ENCODE measurements at places on chromosomes 2 and 18.

- no peak for DNase-seq
These were observed 31.1 kb downstream of the ACSL3 start for GRCh38 chr2:222891890-222892289.

DNA sequence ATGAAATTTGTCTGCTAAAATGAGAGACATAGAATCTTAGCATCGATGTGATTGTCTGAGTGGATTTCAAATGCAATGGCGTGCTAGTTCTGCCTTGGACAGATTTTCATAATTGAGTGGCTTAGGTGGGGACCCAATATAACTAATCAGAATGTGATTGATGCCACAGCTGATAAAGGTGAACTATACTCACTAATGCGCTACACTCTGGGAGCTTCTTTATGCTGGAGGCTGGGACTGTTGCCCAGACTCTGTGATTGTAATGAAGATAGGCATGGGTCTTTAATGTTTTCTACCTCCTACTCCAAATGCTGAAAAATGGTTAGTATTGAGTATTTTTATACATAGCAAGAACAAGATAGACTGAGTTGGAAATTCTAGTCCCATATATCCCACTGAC is 339.5 kb upstream of the SLC39A10 start:
- no peak for DNase-seq

GRCh38 chr2:70709275-70710037 is 58.5 kb downstream of the ADD2 start:
- no peak for DNase-seq

- no peak for DNase-seq
These were observed 79.2 kb upstream of the IL1R2 start for GRCh38 chr2:101912545-101912944.

GRCh38 chr2:201580486-201580885 is 62.8 kb downstream of the TMEM237 start:
- no peak for DNase-seq

DNA sequence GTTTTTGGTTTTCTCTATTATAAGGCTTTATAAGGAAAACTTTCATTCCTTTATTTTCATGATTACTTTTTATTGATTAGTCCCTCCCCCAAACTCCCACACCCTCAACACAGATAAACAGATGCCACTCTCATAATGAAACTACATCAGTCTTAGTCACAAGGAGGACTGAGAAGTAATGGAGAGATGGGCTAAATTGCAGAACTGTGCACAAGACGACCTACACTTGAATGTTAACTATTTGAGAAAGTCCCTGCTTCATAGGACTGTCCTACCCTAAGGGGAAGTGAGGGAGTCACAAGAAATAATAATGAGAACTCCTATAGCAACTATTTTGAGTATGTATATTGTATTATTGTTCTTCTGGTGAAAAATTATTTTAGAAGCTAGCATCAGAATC is 360.8 kb downstream of the RBM43 start:
- DNase-seq: no peak

- no peak for DNase-seq
These were observed 39.1 kb upstream of the CWC22 start for GRCh38 chr2:180046202-180046601.

DNA sequence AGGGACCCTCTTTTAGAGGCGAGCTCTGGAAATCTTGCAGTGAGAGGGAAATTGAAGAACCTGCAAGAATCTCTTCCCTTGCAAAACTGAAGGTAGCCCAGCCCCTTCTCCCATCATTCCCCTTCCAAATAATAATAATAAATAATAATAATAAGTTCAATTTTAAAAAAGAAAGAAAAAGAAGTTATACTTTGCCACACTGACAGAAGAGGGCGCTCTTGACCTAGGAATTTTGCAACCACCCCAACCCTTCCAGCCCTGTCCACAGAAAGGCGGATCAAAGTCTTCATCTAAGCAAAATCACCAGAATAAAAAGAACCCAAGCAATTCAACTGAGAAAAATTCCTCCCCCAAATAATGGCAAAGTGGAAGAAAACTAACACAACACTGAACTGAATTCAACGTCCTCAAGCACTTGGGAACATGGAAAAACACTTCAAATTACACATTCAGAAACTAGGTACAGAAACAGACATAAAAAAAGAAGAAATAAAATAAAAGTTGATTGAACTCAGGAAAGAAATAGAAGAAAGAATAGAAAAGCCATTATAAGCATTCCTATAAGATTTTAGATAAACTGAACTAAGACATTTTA is 98.9 kb upstream of the GLS start:
- peak; percentile 22 for DNase-seq

- no peak for DNase-seq
These were observed 101.0 kb downstream of the FAM210A start for GRCh38 chr18:13625355-13625754.

DNA sequence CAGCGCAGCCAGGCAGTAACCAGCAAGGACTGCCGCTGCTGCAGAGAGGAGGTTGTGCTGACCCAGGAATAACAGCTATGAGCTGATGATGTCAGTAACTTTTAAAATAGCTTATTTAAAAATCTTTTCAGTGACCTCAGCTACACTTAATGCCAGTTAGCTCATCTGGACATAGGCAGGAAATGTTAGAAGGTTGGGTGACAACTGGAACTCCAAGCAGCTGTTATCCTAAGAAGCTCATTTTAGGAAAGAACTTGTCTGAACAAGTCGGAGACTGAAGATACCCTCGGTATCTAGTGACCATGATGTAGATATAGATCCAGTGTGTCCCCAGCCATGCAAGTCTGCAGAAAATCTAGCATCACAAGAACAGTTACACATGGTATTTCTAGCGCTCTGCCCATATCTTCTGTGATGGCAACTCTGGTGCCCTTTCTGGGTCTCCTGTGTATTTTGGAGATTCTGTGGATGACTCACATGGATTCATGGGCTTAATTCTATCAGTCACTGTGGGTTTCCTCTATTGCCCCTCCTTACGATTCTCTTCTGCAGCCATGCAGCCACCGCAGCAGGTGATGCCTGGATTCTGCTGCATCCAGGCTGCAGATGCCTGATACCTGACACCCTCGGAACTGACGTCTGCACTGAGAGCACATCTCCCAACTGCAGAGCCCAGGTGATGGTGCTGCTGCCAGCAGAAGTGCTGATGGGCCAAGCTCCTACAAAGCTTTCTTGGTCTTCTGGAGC is 19.8 kb upstream of the PLEK start:
- DNase-seq: no peak

GRCh38 chr18:44944461-44944860 is 263.8 kb downstream of the SETBP1 start:
- DNase-seq: no peak

GRCh38 chr18:43744960-43745745 is 467.9 kb upstream of the SYT4 start:
- DNase-seq: no peak

DNA sequence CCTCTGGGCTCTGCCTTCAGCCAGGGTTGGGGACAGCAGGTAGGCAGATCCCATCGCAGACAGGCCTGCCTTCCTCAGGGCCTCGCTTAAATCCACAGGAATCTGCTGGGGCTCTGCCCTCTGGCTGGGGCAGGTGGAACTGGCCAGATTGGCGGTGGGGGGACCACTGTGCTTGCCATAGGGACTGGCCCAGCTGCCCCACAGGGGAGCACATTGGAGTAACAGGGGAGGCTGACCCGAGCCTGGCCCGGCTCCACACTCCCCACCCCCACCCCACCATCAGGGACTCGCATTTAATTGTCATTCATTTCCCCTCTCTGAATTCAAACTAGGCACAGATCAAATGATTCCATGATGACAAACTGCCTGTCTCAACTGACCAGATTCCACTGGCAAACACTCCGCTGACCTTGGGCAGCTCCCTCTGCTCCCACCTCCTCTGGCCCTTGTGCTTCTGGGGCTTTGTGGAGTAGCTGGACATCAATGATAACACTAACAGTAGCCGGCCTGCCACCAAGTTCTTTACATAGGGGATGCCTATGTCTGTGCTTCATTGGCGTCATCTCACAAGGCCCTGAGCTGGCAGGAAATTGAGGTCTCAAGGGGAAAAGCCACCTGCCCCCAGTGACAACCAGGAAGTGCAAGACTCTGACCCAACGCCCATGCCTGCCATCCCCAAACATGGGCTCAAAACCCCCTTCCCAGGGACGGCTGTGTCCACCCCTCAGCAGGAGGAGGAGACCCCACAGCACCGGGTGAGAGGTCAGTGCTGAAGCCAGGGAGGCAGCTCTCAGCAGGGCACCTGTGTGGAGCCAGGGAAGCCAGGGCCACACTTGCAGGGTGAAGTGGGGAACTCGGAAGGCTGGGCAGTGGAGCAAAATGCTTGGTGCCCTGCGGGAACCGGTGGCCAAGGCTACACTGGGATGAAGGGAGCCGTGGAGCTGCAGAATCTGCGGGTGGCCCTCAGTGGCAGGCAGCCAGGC is 2.1 kb upstream of the B3GNT7 start:
- DNase-seq: peak; percentile 40

GRCh38 chr2:42404676-42405075 is 43.7 kb upstream of the COX7A2L start:
- DNase-seq: no peak

- no peak for DNase-seq
These were observed 50.4 kb downstream of the PLEKHA3 start for GRCh38 chr2:178530625-178531142.

GRCh38 chr2:159811232-159811631 is 13.2 kb upstream of the CD302 start:
- DNase-seq: no peak

- DNase-seq: no peak
These were observed 648 bp upstream of the LYPD6B start for GRCh38 chr2:149037851-149038250.

GRCh38 chr2:138979131-138979785 is 199.1 kb upstream of the NXPH2 start:
- DNase-seq: no peak

- no peak for DNase-seq
These were observed 23.3 kb downstream of the MARCHF7 start for GRCh38 chr2:159735648-159736047.

GRCh38 chr18:70207181-70207580 is 1.7 kb upstream of the RTTN start:
- DNase-seq: no peak

- DNase-seq: no peak
These were observed 19.4 kb upstream of the ATP6V1B1 start for GRCh38 chr2:70916291-70916690.

DNA sequence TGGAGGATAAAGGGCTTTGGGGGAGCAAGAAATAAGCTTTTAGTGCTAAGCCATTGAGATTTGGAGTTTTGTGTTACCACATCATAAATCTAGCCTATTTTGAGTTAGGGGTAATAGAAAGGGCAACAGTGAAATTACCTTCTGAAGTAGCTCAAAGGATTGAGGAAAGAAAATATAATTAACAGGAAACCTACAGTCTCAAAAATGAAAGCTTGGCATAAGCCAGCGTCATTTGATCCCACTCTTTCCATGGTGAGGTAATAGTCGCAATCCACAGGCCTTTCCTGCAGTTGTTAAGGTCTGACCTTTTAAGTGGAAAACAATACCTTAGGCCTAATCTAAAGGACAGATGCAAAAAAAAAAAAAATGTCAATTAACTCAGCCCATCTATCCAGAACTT is 182.7 kb downstream of the UXS1 start:
- DNase-seq: no peak

DNA sequence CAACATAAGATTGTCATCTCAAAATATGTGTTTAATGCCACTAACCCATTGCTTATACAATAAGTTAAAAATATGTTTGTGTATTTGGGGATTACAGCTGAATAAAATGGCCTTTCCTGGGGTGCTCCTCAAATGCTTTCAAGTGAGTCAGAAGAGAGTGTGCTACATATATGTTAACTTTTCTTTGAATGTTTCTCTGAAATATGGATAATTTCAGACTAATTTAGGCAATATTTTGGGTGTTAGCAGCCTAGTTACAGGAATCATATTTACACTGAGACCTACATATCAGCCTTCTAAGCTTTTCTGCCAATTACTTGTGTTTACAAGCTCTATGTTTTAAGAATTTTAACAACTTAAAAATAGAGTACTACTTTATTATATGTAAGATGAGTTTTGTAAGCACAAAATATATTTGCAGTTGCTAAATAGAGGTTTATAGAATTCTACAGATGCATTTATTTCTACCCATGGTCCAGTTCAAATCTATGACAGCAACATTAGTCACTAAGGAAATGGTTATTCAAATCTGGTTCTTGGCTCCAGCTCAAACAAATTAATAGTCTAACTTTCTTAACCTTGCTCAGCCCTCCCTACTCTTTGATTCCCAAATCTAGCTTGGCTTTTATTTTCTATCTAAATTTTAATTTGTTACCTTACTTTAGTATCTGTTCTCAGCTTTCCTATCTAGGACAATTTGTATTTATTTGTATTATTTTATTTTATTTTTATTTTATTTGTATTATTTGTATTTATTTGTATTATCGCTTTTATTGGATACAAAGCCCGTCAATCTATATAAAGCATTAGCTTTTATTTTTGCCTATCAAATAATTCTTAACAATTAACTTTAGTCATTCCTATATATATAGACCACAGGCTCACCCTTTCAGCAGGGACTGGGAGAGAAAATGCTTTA is 48.9 kb downstream of the FSIP2 start:
- DNase-seq: no peak
